HEK293T (cell line): ENCODE measurements at places on chromosomes 5 and 9.

- no peak for DNase-seq
Measured at GRCh38 chr5:174305241-174305681, 259.8 kb downstream of the NSG2 start.

DNA sequence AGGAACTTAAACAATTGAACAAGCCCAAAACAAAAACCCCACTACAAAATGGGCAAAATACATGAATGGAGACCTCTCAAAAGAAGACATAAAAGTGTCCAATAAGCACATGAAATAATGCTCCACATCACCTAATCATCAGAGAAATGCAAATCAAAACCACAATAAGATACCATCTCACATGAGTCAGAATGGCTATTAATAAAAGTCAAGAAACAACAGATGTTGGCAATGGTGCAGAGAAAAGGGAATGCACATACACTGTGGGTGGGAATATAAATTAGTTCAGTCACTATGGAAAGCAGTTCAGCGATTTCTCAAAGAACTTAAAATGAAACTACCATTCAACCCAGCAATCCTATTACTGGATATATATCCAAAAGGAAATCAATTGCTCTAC is 337.4 kb upstream of the GRIA1 start:
- DNase-seq, result no peak

GRCh38 chr9:93812410-93812668 is 142.8 kb downstream of the BARX1 start:
- no peak for DNase-seq

- no peak for DNase-seq
Measured at GRCh38 chr5:111439473-111440075, 72.8 kb downstream of the STARD4 start.

GRCh38 chr9:121979736-121980135 is 113.4 kb downstream of the TTLL11 start:
- no peak for DNase-seq

- no peak for DNase-seq
Measured at GRCh38 chr9:123445116-123445515, 89.1 kb downstream of the CRB2 start.

DNA sequence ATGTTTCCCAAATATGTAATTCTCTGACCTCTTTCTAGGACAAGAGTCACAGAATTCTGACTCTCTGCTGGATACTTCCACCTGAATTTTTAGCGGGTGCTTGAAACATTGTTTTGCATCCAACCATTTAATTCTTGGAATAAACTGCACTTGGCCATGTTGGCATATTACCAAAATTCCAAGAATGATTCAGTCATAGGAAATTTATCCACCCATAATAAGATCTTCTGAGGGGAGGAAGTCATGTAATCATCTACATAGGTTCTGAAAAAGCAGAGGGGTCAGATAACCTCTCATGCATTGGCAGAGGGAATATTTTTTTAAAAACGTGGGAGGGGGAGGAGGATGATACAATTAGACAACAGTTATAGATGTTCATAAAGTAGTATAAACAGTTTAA is 156.9 kb downstream of the PAM start:
- DNase-seq, result no peak

- DNase-seq, result no peak
Measured at GRCh38 chr9:4665357-4665756, 923 bp downstream of the SPATA6L start.

- no peak for DNase-seq
Measured at GRCh38 chr5:45622365-45622764, 73.8 kb downstream of the HCN1 start.

GRCh38 chr9:83109296-83109695 is 46.4 kb upstream of the RASEF start:
- DNase-seq, result no peak

GRCh38 chr5:407801-408268 is 35.1 kb upstream of the EXOC3 start:
- DNase-seq, result no peak

GRCh38 chr5:131589510-131590348 is 45.3 kb downstream of the RAPGEF6 start:
- DNase-seq, result peak; percentile 60

DNA sequence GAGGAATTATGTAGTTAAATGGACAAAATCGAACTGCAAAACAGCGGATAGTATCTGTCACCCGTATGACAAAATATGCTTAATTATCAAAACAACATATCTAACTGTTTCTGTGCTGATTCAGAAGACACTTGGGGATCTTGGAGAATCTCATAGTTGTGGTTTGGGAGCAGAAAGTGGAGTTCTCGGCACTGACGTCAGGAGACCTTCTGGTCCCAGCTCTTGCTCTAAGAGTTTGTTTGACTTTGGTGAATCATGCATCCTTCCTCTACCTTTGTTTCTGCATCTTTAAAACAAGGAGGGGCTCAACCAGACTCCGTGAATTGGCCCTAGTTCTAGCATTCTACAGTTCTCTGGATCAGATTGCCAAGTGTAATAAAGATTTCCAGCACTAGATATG is 37.0 kb upstream of the TAF1L start:
- no peak for DNase-seq

DNA sequence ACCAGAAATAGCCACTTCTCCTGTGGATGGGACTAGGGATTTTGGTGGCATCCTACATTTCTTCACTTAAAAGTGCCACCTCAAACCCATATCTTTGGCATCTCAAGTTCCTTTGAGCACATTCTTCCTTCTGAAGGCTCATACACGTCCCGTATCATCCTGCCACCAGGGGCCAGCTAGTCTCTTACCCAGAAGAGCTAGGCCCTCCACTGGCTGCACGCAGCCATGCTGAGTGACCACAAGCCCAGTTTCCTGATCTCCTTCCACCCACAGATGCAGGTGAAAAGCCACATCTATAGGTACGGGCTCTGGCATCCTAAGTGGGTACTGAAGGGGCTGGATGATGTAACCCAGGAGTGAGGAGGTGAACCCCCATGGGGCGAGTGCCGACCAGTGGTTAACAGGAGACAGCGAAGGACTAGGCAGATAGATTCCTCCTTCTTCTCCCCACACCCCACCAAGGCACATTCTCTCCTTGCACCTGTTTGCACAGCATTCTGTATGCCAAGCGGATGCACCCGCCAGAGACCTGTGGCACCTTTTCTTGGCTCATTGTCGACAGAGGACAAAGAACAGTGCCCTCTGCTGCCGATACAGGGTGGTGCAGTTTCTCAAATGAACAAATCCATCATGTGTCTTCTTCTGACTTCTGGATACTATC is 14.4 kb upstream of the SCGB3A1 start:
- DNase-seq, result peak; percentile 77

GRCh38 chr9:12759761-12760160 is 15.1 kb upstream of the LURAP1L start:
- DNase-seq, result no peak

GRCh38 chr9:129586685-129587084 is 34.2 kb downstream of the C9orf50 start:
- no peak for DNase-seq

- DNase-seq, result no peak
Measured at GRCh38 chr5:73097740-73098139, 22.6 kb upstream of the TMEM171 start.

DNA sequence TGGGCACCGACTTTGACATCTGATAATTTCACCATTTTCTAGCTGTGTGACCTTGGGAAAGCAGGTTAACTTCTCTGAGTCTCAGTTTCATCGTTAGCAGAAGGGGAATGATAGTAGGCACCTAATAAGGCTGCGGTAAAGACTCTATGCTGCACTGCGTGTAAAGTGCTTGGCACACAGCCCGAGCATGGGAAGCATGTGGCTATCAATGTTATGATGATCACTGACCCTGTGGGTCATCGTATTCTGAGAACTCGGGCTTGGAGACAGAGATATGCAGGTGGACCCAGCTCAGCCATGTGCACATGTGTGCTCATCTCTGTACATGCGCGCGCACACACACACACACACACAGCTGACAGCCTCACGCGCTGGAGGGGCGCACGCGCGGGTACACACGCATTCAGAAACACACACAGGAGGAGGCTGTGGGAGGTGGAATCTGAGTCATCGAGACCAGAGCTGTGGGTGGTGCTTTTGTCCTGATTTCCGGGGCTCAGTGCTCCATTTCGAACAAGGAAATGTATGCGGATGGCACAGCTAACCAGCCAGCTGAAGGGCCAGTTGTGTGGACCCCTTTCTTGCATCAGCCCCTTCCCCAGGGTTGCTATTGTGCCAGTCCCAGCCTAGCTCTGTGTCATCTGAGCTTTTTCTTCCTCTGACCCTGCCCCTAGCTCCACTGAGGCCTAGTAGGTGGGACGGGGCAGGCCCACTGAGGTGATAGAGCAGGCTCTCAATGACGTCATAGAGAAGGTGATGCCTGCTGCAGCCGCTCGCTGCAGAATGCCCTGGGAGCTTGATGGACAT is 11.1 kb upstream of the ARAP3 start:
- no peak for DNase-seq

DNA sequence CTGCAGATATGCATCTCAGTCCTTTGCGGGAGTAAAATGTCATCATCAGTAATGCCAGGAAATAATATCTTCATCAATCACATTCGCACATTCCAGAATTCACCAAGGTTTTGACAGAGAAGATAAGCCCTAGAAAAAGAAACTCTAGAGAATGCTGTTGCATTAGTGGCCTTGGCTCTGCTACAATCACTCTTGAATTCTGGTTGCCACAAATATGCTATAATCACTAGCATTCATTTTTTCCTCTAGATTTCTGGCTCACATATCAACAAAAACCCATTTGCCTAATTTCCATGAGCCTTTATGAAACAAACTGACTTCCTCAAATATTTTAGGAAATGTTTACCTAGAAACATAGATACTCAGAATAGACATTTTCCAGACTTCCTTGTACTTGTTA is 653.4 kb downstream of the ANXA1 start:
- DNase-seq, result no peak
